ENCODE measurements at places on chromosomes 1 and 21. TPM values are rescaled to one million over a fixed set of nuclear protein-coding genes. Genes with fewer than 3 reads are reported as not detected.
A peak's percentile ranks its signal among the peaks of the same experiment; 100 is the strongest.

GRCh38 chr21:45353200-45353599 lies 51.8 kb upstream of the COL18A1 start:
- H3K36me3 ChIP-seq = no peaks in the 10 kb centered on the region
- no peak overlapping the region for H3K4me3 ChIP-seq
- no peaks in the 10 kb centered on the region for H3K4me1 ChIP-seq
- H3K27ac ChIP-seq = no peak overlapping the region
- no peak for DNase-seq
- H3K27me3 ChIP-seq = peaks cover 38% of the 10 kb centered on the region

DNA sequence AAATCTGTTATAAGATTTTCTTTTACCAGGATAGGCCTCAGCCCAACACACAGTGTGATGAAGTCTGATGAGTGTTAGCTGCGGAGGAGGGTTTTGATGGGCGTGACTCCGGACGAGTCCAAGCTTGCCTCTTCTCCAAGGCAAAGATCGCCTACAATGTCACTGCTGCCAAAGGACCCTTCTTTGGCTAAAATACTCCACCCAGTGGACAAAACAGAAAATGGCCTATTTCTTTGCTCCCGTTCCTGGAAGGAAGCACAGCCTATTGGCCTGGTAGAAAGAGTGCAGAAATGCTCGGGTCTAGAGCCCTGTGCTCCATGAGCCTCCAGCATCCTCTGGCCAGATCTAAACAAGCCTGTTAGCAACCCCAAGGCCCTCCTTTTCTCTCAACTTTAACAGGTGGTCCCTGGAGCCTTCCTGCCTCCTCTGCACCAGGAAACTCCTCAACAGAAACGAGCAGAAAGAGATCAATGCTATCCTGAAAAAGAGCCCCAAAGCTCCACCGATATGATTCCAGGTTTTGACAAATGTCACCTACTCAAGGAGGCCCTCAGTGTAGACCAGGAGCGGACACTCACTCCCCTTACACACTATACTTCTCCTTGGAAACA lies 3.4 kb upstream of the CASQ2 start:
- no peak overlapping the region for H3K27ac ChIP-seq
- H3K27me3 ChIP-seq = peaks cover 2% of the 10 kb centered on the region
- H3K36me3 ChIP-seq = no peaks in the 10 kb centered on the region
- H3K4me1 ChIP-seq = no peaks in the 10 kb centered on the region

TUFT1 gene
- total RNA-seq = 2.1 TPM

DNA sequence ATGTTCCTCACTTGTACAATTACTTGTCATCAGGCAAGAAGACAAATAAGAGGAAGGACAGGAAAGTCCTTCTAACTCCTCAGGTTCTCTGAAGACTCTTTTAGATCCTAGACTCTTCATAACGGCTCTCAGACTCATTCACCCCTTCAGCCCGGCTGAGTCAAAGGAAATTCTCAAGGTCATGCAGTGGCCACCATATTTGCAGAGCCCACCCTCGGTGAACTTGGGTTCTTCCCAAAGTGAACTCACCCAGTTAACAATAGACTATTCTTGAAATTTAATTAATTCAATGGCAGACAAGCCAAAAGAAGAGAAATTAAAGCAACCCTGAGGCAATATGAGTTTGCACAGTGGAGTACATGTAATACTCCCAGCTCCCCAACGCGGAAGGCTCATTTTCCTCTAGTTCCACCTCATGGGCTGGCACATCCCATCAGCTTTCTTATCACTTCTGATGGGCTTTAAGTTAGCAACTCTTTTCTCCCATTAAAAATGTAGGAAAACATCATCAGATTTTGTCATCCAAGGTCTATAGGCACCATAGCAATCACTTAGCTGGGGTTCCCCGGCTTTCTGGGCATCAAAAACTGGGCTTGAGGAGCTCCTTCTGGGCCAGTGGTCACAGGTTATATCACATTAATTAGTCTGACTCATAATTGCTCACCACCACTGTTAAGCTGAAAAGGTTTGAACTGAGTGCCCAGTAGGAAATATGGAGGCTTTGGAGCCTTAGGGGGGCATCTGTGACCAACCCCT lies 27.8 kb upstream of the TIAM1 start:
- no peaks in the 10 kb centered on the region for H3K36me3 ChIP-seq
- no peak for DNase-seq
- no peaks in the 10 kb centered on the region for H3K27me3 ChIP-seq
- no peak overlapping the region for H3K27ac ChIP-seq
- H3K4me3 ChIP-seq = no peak overlapping the region

AIRE gene
- 11.9 TPM for total RNA-seq

NKAIN1 gene
- total RNA-seq = 0.19 TPM

FAM72B gene
- total RNA-seq = 8.5 TPM

DNA sequence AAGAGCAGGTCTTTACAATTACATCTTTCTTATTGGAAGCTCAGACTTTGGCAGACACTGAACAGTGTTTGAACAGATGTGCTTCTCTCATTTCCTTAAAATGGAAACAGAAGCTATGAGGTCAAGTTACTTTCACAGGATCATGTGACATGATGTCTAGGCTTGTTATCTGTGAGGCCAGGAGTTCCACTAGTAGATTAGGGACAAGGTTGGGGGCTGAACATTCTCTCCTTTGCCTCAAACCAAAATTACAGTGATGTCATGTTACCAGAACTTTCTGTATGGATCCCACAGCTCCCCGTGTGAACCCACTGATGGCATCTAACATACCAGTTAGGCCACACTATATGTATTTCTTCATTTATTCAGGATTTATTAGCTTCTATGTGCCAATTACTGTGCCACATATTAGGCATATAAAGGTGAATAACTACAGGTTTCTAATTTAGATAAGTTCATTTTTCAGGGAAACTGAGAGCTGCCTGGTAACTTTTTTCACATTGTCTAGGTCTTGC lies 6.0 kb downstream of the DYNLT5 start:
- no peak overlapping the region for H3K27ac ChIP-seq
- no peaks in the 10 kb centered on the region for H3K27me3 ChIP-seq
- no peaks in the 10 kb centered on the region for H3K4me1 ChIP-seq
- no peaks in the 10 kb centered on the region for H3K36me3 ChIP-seq

GRCh38 chr1:116115476-116116439 lies 4.6 kb downstream of the MAB21L3 start:
- no peak overlapping the region for H3K4me3 ChIP-seq
- no peak overlapping the region for H3K27ac ChIP-seq
- no peaks in the 10 kb centered on the region for H3K36me3 ChIP-seq
- no peak for DNase-seq
- no peaks in the 10 kb centered on the region for H3K27me3 ChIP-seq

SPRR1A gene
- total RNA-seq = not detected

DNA sequence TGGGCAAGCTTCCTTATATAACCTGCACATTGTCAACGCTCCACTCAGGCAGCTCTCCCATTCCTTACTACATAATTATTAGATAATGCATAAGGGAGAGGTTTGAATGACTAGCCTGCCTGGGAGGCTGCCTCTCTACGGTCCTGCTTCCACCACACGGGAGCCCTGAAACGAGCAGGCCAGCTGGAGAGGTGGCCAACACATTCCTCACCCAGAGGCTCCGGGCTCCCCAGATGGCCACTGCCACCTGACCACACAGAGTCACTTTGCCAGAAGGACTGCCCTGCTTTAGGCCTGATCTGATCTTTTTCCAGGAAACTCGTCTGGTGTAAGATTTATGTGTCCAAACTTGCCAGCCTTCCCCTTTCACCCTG lies 27.9 kb downstream of the HIVEP3 start:
- peaks cover 6% of the 10 kb centered on the region for H3K36me3 ChIP-seq
- no peak for DNase-seq
- H3K27ac ChIP-seq = peak overlapping the region; percentile 95
- no peak overlapping the region for H3K4me3 ChIP-seq
- H3K4me1 ChIP-seq = peaks cover 37% of the 10 kb centered on the region
- H3K27me3 ChIP-seq = no peaks in the 10 kb centered on the region

RAB7B gene
- total RNA-seq = 8.6 TPM

GPR61 gene
- total RNA-seq = 0.42 TPM

- H3K4me3 ChIP-seq = no peak overlapping the region
- H3K27ac ChIP-seq = no peak overlapping the region
- H3K4me1 ChIP-seq = peaks cover 4% of the 10 kb centered on the region
- no peaks in the 10 kb centered on the region for H3K36me3 ChIP-seq
These were observed 55.0 kb downstream of the PEX14 start for GRCh38 chr1:10529765-10530164.

DNM3 gene
- total RNA-seq = 2.2 TPM

GRCh38 chr1:159079525-159079924 lies 3.0 kb upstream of the AIM2 start:
- H3K27me3 ChIP-seq = no peaks in the 10 kb centered on the region
- H3K27ac ChIP-seq = no peak overlapping the region
- no peaks in the 10 kb centered on the region for H3K36me3 ChIP-seq
- no peak overlapping the region for H3K4me3 ChIP-seq
- DNase-seq = no peak

CD52 gene
- total RNA-seq = 1,020 TPM

GRCh38 chr1:154962156-154962749 lies 671 bp upstream of the PYGO2 start:
- peaks cover 36% of the 10 kb centered on the region for H3K4me1 ChIP-seq
- peaks cover 48% of the 10 kb centered on the region for H3K36me3 ChIP-seq
- no peak for DNase-seq
- peak overlapping the region; percentile 85 for H3K4me3 ChIP-seq
- peak overlapping the region; percentile 97 for H3K27ac ChIP-seq
- H3K27me3 ChIP-seq = no peaks in the 10 kb centered on the region

LRRC7 gene
- 0.09 TPM for total RNA-seq

- peak; percentile 25 for DNase-seq
- no peaks in the 10 kb centered on the region for H3K27me3 ChIP-seq
- no peaks in the 10 kb centered on the region for H3K4me1 ChIP-seq
These were observed 166.9 kb downstream of the HLX start for GRCh38 chr1:221045842-221046831.

DNA sequence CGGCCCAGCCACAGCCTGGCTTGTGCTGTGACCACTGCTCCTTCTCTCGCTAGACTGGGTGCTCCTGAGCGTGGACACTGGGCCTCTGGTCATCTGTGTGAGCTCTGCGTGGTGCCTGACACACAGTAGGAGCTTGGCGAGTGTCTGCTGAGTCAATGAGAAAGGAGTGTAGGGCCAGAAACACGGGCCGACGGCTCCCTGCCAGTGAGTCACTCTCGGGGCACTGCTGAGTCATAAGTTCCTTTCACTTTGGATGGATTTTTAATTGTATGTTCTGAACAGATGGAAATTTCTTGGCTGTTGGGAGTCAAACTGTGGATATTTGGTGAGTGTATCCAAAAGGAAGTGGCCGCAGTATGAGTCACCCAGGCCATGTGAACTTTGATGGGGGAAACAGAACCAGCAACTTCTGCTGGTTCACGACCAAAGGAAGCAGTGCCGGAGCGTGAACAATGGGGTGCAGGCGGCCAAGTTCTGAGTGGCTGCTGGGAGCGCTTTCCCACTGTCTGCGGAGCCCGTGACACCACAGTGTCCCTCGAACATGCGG lies 41.0 kb upstream of the COL18A1 start:
- no peak overlapping the region for H3K4me3 ChIP-seq
- H3K36me3 ChIP-seq = no peaks in the 10 kb centered on the region
- no peaks in the 10 kb centered on the region for H3K4me1 ChIP-seq
- no peaks in the 10 kb centered on the region for H3K27me3 ChIP-seq

GRCh38 chr21:42986125-42986783 lies 11.9 kb downstream of the PKNOX1 start:
- no peaks in the 10 kb centered on the region for H3K36me3 ChIP-seq
- DNase-seq = no peak
- no peak overlapping the region for H3K4me3 ChIP-seq

SHE gene
- total RNA-seq = 2.7 TPM

GRCh38 chr1:201171063-201172036 lies 17.1 kb upstream of the TMEM9 start:
- H3K27me3 ChIP-seq = peaks cover 68% of the 10 kb centered on the region
- H3K36me3 ChIP-seq = no peaks in the 10 kb centered on the region
- peaks cover 6% of the 10 kb centered on the region for H3K4me1 ChIP-seq
- H3K27ac ChIP-seq = no peak overlapping the region

NBPF4 gene
- total RNA-seq = 0.09 TPM

HAO2 gene
- 5.8 TPM for total RNA-seq

PTGFR gene
- 0.14 TPM for total RNA-seq

- H3K27me3 ChIP-seq = no peaks in the 10 kb centered on the region
- H3K4me1 ChIP-seq = peaks cover 12% of the 10 kb centered on the region
- H3K36me3 ChIP-seq = peaks cover 22% of the 10 kb centered on the region
- H3K27ac ChIP-seq = no peak overlapping the region
- H3K4me3 ChIP-seq = no peak overlapping the region
- DNase-seq = no peak
These were observed 2.9 kb downstream of the WDR26 start for GRCh38 chr1:224431726-224432125.

DNA sequence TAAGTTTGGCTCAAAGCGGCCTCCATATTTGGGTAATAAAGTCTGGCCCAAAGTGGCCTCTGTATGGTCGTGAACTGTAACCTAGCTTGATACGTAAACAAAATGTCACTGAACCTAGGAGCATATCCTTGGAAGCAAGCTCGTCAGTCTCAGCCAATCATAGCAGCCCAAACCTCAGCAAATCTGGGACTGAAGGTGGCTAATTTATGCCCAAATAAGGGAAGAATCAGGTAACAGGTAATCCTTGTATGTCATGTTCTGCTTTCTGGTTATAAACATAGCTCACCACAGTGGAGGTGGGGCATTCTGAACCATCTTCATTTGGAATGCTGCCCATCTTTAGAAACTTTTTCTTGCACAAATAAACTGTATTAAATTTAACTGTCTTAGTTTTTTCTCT lies 281.1 kb downstream of the TTLL7 start:
- no peak overlapping the region for H3K4me3 ChIP-seq
- no peak for DNase-seq
- H3K27me3 ChIP-seq = no peaks in the 10 kb centered on the region
- no peaks in the 10 kb centered on the region for H3K36me3 ChIP-seq

GRCh38 chr21:36471254-36471723 lies 8.6 kb downstream of the CLDN14 start:
- no peak overlapping the region for H3K27ac ChIP-seq
- no peak overlapping the region for H3K4me3 ChIP-seq
- no peaks in the 10 kb centered on the region for H3K4me1 ChIP-seq
- H3K36me3 ChIP-seq = no peaks in the 10 kb centered on the region
- no peaks in the 10 kb centered on the region for H3K27me3 ChIP-seq

- no peaks in the 10 kb centered on the region for H3K36me3 ChIP-seq
- H3K4me3 ChIP-seq = no peak overlapping the region
- H3K27me3 ChIP-seq = no peaks in the 10 kb centered on the region
- no peaks in the 10 kb centered on the region for H3K4me1 ChIP-seq
- no peak overlapping the region for H3K27ac ChIP-seq
These were observed 96.6 kb upstream of the ETV3 start for GRCh38 chr1:157234705-157235273.

GRCh38 chr1:179761846-179762640 lies 19.0 kb downstream of the FAM163A start:
- H3K4me3 ChIP-seq = no peak overlapping the region
- no peaks in the 10 kb centered on the region for H3K36me3 ChIP-seq
- no peak overlapping the region for H3K27ac ChIP-seq
- no peak for DNase-seq
- no peaks in the 10 kb centered on the region for H3K4me1 ChIP-seq

DNA sequence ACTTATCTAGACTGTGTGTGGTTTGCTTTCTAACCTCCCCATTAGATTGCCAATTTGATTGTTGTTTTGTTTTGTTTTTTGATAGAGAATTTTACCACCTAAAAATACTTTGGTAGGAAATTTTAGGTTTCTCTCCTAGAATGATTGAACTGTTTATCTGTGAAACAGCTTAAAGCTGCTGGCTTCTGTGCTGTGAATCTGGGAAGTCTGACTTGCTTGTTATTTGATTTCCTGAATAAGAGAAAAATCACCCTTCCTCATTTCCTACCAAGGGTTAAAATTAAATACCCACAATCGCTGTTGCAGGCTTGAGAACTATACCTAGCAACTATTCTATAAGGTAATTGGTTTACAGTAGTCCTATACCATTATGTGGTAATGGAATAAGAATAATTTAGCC lies 198.9 kb upstream of the CACYBP start:
- peaks cover 4% of the 10 kb centered on the region for H3K4me1 ChIP-seq
- no peak overlapping the region for H3K27ac ChIP-seq
- DNase-seq = no peak
- H3K36me3 ChIP-seq = no peaks in the 10 kb centered on the region
- H3K27me3 ChIP-seq = no peaks in the 10 kb centered on the region
